ENCODE measurements at places on chromosomes 16 and 17.

DNA sequence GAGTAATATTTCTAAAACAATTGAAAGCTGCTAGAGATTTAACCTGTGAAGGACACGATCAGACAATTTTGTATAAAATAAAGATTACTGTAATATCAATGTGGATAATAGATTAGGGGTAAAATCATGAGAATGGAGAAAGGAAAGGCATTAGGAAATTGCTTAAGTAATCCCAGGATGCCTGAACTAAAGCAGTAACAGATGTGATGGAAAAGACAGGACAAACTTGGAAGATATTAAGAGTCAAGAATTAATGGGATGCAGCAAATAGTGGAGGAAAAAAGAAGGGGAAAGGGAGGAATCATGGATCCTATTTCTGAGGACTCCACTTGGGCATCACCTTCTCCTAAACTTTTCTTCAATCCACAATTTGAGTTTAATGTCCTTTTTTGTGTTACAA, 437.1 kb upstream of the PMFBP1 start:
- DNase-seq: no peak

DNA sequence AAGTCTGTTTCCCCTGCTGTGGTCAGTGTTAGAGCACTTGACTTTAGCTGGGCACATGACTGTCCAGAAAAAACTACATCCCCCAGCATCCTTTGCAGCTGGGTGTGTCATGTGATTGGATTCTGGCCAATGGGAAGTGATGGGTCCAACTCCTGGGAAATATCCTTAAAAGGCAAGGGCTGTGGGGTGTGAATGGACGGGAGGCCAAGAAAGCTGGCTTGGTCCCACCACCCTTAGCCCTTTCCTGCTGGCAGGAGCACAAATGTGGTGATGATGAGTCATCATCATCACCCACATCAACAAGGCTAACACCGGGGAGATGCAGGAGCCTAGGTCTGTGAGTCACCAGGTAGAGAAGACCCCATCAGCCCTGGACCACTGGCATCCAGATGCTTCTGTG, 341.7 kb downstream of the C16orf95 start:
- no peak for DNase-seq

- no peak for DNase-seq
Measured at GRCh38 chr16:86579268-86580062, 1.1 kb downstream of the FOXL1 start.

DNA sequence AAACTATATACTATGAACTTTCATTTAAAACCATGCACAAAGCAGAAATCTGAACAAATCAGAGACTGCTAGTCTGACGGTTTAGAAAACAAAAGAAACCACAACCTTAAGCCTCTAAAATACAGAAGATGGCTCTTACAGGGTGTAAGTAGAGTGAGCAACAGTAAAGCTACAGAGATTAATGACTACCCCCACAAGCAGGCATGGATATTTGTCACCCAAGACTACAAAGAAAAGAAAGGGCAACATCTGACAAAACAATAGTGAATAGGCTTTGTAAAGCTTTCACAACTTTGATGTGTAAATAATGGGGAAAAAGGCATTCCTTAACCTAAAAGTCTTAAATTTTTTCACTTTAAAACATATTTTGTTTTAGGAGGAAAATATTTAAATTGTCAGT, 75.0 kb downstream of the SPAG9 start:
- no peak for DNase-seq

GRCh38 chr17:40545660-40546059, 19.6 kb downstream of the CCR7 start:
- no peak for DNase-seq

- no peak for DNase-seq
Measured at GRCh38 chr17:44400226-44400847, 10.9 kb upstream of the ITGA2B start.

GRCh38 chr16:25747160-25747758, 55.5 kb downstream of the HS3ST4 start:
- DNase-seq: no peak

- DNase-seq: peak; percentile 51
Measured at GRCh38 chr16:84925092-84925772, 86.1 kb downstream of the ZDHHC7 start.

DNA sequence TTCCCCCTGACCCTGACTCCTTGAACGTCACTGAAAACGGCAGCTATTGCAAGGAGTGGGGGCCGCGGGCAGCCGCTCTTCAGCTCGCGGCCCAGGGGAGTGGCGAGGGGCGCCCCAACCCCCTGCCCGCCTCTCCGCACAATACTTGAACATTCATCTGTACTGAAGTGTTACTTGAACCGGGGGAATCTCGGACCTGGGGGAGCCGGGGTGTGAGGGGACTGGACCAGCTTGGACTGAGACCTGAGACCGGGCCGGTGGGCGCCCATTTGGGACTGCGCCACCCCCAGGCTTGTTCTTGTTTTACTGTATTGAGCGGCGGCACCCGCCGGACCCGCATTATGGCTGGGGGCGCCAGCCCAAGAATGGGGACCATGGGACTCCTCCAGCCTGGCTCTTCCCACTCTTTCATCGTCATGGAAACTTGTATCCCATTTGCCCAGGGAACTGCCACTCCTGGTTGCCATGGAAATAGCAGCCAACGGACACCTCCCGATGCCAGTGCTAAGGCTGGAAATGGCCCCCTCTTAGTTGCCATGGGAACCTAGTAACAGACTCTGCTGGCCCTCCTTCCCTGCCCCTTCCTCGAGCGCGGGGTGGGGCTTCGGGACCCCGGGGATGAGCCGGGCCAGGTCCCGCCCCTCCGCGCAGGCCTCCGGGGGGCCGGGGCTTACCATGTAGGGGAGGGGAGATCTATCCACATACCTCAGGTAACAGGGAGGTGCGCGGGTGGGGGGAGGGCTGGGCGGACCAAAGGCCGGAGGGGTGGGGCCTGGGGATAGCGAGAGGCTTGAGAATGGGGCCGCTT, 805 bp upstream of the ORAI3 start:
- peak; percentile 24 for DNase-seq

- no peak for DNase-seq
Measured at GRCh38 chr17:16398270-16399267, 16.8 kb upstream of the TRPV2 start.
